ENCODE measurements at places on chromosomes 6 and 20.

- DNase-seq, result no peak
These were observed 5.5 kb downstream of the SRXN1 start for GRCh38 chr20:647479-648019.

DNA sequence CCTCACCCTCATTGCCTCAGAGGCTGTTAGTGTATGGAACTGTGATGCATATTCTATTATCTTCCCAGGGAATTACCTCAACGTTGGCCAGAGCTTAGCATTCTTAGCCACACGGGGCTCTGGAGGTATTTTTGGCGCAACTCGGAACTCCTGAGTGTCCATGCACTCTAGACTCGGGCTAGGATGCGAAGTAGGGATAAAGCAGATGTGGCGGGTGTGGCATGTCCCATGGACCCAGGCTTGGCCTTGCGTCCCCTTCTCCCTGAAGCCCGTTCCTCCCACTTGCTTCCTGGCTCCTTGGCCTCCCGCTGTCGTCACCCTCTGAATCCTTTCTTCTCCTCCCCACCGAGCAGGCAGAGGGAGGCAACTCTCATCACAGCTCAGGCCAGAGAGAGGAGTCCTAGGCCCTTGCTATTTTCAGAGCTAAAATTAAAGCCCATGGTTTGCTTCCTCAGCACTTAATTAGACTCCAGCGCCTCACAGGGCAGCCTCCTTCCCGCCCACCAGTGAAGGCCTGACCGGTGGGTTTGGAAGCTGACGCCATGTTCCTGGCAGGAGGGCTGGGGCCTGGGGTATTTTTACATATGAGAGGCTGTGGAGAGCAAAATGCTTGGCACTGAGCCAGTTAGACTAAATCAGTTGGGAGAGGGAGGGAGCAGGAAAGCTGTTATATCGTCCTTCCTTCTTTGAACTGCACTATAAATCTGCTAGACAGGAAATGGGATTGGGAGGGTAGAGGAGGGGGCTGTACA, 138.7 kb downstream of the FOXO3 start:
- DNase-seq, result no peak

DNA sequence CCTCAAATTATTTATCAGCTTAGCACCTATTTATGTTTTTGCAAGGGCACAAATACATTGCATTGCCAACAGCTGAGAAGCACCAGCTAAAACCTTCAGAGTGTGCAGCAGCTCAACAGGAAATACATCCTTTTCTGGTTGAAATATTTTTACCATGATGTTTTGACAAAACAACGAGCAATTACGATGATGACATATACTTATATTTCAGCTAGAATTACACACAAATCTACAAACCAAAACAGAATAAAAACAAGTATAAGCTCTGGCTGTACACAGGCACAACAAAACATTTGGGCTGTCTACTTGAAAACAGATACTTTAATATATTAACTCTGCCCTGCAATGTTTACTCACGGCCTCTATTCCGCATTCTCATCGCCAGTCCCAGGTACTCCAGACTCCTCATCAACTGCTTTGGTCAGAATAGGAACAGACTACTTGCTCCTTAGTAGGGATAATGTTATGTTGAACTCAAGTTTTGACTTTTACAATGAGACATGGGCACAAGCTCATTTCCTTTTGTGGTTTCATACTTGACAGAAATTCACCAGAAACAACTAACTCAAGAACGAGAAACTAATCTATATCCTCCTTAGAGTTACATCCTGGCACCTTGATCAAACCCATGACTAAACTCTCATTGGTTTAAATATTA, 377.6 kb downstream of the ESR1 start:
- no peak for DNase-seq

DNA sequence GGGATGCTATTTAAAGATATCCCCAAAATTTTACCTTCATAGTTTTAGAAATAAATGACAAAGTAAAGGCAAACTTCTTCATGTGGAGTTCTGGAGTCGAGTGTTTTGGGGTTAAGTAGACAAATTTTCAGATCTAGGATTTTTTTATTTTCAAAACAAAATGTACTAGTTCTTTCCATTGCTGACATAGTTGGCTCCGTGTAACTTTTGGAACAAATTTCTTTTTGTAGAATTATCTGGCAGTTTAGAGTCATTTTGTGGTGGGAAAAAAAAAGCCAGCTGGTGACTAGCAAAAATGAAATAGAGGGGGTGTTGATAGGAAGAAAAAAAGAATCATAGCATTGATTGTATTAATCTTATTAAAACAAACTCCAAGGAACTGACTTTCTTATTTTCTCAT, 131.6 kb upstream of the TCF21 start:
- DNase-seq, result no peak

GRCh38 chr6:114707081-114707620, 364.3 kb upstream of the HS3ST5 start:
- no peak for DNase-seq

DNA sequence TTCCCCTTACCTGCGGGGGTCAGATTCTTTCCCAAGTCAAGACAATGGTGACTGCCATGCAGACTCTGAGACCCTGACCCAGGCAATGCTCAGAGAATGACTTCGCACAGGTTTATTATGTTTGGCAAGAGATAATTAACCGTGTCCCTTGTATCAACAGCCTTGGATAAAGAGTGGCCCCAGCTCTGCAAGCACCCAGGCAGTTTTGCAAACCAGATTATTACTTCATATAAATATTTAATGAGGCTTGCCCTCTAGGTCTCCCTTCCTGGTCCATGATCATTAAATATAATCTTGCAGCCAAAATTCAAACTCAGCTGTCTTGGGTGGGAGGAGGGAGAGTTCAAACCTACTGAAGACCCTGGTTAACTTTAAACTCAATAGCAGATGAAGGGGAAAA, 156.5 kb downstream of the ANKRD60 start:
- DNase-seq, result no peak

DNA sequence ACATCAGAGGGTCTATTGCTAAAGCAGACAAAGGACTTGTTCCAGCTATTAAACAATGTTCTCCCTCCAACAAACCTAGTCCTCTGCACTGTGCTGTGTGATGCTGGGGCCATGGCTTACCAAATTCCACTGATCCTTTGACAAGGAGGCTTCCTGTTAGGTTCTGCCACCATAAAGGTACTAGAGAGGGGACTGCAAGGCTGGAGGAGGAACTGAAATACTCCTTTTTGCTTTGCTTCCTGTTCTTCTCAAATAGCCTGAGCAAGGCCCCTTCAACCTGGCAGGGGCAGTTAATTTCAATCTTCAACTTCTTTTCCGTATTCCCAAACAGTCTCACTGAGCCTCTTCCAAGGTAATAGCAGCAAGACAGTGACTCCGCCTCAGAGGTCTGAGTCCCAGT, 286.4 kb upstream of the IRAK1BP1 start:
- no peak for DNase-seq

- DNase-seq, result no peak
These were observed 1132.5 kb upstream of the MAP3K7 start for GRCh38 chr6:91719414-91719813.

DNA sequence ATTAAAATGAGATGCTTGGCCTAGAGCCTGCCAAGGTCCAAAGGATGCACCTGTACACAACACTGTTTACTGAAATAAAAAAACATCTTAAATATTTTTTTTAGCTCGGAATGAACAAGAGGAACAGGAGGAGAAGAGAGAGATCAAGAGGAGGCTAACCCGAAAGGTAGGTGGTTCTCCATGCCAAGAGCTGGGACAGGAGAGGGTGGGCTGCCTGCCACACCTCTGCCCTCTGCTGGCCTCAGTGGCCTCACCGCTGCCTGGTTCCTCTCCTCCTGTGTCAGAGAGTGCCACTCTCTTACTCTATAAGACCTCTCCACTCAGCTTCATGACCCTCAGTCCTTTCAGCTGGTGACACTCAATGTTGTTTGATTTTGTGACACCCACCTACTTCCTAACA, 50.2 kb downstream of the TBC1D7 start:
- DNase-seq, result no peak

- DNase-seq, result no peak
These were observed 289.4 kb downstream of the RNF144B start for GRCh38 chr6:18676548-18676947.

DNA sequence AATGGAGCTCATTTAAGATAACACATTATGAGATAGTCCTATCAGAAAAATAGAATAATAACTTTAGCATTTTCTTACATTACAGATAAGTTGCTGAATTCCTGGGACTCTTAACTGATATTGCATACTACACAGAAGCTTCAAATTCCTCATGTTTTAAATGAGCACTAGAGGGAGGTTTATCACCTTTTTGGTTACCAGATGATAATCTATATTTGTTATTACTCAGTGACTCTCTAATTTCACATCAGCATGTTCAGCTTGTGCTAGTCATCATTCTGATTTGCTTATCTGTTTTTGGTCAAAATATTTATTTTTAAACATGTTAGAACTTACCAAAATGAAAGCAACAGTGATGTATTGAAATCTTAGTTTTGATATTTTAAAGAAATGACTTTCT, 20.5 kb upstream of the GJA10 start:
- no peak for DNase-seq

DNA sequence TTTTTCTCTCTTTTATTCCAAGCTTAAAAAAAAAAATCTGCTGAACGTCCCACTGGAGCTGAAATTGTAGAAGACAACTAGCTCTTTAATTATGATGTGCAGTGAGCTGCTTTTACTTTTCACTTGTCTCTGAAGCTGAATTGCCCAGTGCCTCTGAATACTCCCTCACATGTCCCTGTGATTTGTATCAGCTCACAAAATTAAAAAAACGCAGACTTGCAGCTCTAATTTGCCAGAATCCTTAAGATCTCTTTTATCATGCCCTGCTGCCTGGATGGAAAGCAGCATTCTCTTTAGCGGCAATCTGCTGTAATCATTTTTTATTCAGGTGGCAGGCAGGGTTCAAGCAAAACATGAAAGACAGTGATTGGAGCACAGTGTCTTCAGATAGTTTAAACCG, 443.8 kb upstream of the SPTLC3 start:
- DNase-seq, result no peak

DNA sequence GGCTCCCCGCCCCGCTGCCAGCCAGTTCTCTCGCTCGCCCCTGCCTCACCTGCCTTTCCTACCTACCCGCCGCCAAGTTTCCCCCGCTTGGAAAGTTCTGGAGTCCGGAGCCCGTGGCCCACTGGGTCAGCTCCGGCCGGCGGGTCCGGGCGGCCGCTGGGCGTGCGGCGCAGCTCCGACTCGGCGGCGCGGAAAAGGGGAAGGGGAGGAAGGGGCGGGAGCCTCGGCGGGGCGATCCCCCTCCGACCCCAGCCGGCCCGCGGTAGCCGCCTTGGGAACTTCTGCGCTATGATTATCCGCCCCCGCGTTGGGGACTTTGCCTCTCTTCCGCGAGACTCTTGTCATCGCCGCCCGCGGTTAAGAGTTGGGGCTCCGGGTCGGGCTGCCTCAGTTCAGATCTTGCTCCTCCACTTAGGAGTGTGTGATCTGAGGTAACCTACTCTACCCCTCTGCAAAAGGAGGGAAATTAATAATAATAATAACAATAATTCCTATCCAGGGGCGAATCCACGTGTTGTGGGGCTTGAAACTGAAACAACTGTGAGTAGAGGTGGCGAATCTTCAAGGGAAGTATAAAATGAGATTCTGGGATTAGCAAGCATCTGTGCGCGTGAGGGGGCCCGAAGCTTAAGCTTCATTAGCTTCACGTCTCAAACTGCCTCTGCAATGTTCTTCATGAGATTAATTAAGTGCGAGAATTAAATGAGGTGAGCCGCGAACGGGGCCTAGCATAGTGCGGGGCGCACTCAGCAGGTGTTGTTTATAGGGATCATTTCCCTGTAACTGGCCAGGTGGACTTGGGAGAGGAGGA, 30.8 kb downstream of the SF3B5 start:
- no peak for DNase-seq

GRCh38 chr6:162100096-162100495, 627.5 kb downstream of the PRKN start:
- DNase-seq, result peak; percentile 8

DNA sequence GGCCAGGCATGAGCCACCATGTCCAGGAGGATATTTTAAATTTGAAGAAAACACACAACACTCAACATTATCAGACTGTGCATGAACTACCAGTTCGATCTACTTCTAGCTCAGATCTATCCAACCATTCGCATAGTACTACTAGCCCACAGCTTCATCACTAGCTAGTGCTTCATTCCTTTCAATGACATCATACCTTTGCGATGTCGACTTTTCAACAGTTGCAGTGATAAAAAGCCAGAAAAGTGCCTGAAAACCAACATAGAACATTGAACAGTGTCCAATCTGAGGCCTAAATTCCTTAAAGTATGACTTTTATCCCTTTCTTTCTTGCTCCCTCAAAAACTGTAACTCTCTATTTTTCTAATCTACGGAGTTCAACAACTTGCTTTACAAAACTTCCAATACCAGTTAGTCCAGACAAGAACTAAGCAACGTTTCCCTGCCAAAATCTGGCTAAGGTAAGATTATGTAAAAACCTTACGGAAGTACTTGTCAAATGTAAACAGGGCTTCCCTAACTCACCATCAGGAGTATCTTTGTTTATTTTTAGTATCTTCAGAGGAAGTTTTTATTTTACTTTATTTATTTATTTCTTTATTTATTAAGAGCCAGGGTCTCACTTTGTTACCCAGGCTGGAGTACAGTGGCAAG, 434.0 kb upstream of the JARID2 start:
- peak; percentile 34 for DNase-seq

DNA sequence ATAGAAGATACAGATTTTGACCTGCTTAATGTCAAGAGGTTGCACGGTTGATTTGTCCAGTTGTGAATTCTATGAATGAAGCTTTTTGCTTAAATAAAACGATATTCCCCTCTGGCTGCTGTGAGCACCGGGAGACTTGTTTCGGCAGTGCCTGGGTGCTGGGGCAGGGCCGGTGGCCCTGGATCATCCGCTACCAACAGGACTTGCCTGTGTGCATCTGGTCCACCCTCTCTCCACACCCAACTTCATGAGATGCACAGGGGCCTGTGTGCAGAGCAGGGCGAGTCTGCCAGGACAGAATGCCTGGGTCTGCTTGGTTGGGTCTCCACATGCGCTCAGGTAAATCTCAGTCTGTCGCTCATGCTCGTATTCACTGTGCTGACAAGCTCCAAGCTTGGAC, 65.5 kb downstream of the TSHZ2 start:
- no peak for DNase-seq

GRCh38 chr6:5453546-5453945, 192.2 kb downstream of the FARS2 start:
- peak; percentile 39 for DNase-seq

DNA sequence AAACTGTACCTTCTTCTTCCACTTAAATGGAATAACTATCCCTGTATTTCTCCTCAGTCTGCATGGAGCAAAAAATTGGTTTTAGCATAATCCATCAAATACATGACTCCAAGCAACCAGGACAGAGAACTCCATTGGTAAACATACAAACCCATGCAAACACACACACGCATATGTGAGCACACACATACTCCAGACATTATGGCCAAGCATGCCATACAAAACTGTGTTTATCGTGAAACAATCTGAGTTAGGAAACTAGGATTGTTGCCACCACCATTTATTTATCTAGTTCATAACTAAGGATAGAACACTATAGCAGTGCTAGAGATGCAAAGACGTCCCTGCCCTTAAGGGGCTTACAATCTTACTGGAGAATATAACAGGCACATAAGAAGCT, 206.0 kb upstream of the SHLD1 start:
- no peak for DNase-seq

- no peak for DNase-seq
These were observed 235.5 kb downstream of the SYNDIG1 start for GRCh38 chr20:24704899-24705298.

- no peak for DNase-seq
These were observed at the start of gene FAM162B for GRCh38 chr6:116764961-116765841. FAM162B (minus strand) TSS chr6:116765719; CDS start chr6:116765576, 143 bp downstream.

Measured in A172 (cell line).